Activated CD4-positive, CD25-positive, alpha-beta regulatory T cell treated with anti-CD3 and anti-CD28 coated beads, Interleukin-2, amount 50 U/mL, for 24 hours (primary cell): ENCODE measurements at places on chromosomes 5 and 9.
A peak's percentile ranks its signal among the peaks of the same experiment; 100 is the strongest.

GRCh38 chr9:78707481-78707991 is 410.6 kb downstream of the PSAT1 start:
- no peak for ATAC-seq

GRCh38 chr9:137149942-137150616 is 11.1 kb downstream of the GRIN1 start:
- no peak for ATAC-seq

DNA sequence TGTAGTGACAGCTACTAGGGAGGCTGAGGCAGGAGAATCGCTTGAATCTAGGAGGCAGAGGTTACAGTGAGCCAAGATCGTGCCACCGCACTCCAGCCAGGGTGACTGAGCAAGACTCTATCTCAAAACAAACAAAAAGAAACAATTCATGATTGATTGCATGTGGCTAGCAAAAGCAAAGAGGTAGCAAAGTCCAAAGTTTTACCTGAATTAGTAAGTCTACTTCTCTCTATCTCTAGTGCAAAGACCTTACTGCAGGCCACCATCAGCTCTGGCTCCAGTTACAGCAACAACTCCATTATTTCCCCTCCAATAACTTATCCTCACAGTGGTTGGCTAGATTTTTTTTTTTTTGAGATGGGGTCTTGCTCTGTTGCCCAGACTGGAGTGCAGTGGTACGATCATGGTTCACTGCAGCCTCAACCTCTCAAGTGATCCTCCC is 6.2 kb upstream of the SAR1B start:
- ATAC-seq: no peak

DNA sequence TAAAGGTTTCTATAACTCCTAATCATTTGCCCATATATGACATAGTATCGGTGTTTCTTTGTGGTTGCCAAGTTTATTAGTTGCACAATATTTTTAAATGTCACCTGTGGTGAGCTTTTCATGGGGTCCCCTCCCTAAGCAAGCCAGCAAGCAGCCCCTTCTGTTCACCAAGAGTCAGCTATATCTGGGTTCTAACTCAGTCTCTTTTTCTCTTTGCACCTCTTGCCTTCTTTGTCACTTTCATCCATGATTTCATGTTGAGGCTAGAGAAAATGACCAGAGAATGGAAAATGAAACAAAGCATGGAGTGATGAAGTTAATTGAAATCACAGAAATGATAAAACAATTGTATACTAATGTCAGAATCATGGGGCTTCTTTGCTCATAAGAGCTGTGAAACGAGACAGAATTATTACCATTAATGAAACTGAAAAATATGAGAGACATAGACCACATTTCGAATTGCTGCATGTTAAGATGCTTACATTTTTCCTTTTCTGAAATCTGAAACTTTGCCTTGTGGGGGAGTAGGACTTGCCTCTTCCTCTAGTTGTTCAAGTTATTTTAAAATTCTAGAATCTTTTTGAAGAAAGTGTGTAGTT is 75.7 kb downstream of the CAMK4 start:
- peak; percentile 91 for ATAC-seq

- ATAC-seq: no peak
Measured at GRCh38 chr5:144831650-144832049, 661.0 kb downstream of the KCTD16 start.

DNA sequence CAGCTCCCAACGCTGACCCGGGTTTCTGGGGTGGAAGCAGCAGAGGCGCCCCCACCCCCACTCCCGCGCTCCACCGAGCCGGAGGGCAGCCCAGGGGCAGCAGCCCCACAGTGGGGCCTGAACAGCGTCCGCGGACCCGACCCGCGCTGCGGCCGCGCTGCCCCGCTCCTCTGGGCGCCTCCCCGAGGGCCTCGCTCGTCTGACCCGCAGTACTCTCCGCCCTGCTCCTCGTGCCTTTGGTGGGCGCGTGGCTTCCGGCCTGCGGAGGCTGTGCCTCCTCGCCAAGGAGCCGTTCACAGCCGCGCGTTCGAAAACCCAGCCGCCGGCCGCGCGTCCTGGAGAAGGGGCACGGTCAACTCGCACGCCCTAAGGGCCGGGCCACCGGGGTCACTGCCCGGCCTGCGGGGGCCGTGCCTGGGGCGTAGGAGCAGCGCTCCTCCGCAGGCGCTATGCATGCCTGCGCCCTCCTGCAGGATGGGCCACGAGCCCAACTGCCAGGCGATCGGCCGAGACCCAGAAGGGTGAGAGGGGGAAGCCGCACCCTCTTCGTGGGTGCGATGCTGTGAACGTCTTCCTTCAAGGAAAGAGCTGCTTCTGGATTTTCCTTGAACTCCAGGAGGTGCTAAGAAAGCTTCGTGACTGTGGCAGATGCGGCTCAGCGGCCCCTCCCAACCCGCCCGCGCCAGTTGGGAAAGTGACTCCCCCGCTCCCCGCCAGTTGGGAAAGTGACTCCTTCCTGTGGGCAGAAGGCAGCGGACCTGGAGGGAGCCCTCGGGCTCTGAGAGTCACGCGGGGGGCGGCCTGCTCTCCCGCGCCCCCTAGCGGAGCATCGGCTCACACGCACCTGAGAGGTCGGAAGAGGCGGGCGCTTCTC is 82.7 kb downstream of the HSD17B3 start:
- ATAC-seq: no peak
